ENCODE measurements at places on chromosomes 2 and 18.

DNA sequence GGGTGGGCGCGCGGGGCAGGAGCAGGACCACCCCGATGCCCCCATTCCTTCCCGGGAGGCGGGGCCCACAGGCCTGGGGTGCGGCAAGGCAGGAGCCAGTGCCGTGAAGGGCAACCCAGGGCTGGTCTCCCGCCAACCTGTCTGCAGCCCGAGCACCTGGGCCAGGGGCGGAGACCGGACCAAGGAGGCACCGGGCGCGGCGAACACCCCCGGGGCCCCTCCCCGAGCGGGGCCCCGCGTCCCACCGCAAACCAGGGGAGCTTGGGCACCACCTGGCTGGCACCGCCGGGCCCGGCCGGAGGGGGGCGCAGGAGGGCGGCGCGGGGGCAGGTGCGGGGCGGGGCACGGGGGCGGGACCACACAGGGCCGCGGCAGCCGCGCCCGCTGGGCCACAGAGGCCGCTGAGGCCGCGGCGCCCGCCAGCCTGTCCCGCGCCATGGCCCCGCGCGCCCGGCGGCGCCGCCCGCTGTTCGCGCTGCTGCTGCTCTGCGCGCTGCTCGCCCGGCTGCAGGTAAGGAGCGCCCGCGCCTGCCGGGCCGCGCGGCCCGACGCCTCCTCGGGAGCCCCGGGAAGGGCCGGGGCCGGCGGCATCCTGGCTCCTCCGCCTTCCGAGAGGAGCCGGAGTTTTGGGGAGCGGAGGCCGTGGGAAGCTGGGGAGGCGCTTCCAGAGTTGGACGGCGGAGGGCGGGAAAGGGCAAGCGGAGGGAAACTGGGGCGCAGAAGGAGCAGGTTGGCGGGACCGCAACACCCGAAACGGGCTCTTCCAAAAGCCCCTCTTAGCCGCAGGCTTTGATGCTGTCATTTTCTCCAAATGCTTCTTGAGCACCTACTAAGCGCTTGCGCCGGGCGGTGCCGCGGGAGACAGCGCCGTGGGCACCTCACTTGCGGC is at the start of gene TNFRSF11A:
Gene TNFRSF11A, plus strand, starts transcription at position 394 of the 889 bp plus-strand sequence. Its CDS starts 43 bp downstream, at position 437.
- peak; percentile 34 for DNase-seq

- DNase-seq, result no peak
Measured at GRCh38 chr18:1825296-1825695, 746.0 kb downstream of the METTL4 start.

DNA sequence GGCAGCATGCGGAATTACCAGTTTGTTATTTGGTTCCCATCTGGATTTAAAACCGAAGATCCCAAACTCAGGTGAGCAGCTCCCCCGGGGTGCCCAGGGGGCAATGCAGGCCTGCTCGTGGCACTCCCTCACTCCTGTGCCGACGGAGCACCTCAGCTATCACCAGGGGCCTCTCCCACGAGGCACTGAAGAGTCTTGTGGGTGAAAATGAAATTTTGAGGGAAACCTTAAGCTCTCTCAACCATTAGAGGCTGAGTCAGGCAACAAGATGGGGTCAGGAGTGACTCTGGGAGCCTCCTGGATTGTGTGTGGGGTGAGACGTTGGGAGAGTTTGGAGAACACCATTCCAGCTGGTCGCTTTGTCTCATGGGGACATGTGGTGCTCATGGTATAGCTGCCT is 189.0 kb downstream of the PRKCE start:
- no peak for DNase-seq

GRCh38 chr2:146934921-146935320 is 909.9 kb upstream of the ACVR2A start:
- no peak for DNase-seq

GRCh38 chr2:237354892-237355291 is 59.1 kb downstream of the COL6A3 start:
- no peak for DNase-seq

DNA sequence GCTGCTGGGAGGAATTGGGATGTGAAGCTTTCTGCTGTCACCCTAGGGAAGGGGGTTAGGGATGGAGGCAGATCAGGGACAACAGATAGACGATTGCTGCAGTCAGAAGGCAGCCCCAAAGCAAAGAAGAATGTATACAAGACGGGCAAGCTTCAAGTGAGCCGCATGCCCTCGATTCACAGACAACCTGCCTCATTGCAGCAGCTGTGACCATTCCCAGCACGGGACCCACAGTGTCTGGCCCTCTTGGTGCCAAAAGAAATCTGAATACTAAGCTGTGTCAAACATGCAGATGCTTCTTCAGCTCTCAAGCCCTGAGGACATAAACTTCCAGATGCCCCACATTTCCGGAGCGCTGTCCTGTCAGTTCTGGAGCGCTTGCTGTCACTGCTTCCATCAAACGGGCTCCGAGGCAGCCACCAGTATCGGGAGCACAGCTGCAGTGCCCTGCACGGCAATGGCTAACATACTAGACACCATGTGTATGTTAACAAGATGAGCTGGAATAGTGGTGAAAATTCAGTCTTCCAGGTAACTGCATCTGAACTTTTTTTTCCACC is 33.8 kb downstream of the PRELID3A start:
- no peak for DNase-seq

DNA sequence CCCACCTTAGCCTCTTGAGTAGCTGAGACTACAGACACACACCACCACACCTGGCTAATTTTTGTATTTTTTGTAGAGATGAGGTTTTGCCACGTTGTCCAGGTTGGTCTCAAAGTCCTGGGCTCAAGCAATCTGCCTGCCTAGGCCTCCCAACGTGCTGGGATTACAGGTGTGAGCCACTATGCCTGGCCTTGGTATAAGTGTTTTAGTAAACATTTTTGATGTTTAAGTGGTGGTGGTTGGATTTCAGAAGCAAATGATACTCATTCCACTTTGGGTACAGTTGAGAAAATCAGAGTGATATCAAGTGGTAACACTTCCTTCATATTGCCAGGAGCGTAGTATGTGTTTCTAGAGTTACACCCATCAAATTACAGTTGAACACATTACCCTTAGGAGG is 25.4 kb downstream of the ACADL start:
- DNase-seq, result no peak

- no peak for DNase-seq
Measured at GRCh38 chr2:65397122-65397521, 35.3 kb downstream of the SPRED2 start.

- no peak for DNase-seq
Measured at GRCh38 chr2:223932816-223933800, 12.0 kb downstream of the WDFY1 start.

DNA sequence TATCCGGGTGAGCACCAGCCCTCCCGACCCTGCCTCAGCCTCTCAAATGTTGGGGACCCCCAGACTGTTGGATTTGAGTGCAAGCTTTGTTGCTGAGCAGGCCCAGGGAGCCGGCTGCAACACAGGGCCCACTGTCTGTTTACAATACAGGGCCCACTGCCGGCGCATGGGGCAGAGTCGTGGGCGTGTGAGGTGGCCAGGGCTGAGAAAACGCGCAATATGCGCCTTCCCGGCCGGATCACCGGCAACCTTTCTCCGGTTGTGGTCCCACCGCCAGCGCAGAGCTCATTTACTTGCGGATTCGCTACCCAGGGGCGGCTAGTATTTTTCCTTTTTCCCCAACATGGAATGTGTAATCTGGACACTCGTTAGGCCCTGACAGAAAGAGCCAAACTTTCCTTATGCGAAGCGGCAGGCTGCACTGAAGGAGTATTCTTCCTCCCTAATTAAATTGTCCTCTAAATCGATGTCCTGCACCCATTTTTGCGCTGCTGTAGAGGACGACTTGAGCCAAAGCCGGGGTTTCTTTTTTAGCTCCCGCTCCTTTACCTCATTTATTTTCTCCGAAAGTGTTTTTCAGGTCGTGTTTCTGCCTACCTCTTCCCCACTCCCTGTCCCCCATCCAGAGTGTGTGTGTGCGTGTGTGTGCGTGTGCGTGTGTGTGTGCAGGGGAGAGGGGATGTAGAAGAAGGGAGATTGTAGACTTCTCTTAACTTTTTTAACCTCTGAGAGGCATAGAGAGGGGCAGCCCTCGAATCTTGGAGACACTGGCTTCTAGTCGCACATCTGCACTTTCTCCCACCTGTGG is 2.7 kb downstream of the OTX1 start:
- DNase-seq, result no peak

DNA sequence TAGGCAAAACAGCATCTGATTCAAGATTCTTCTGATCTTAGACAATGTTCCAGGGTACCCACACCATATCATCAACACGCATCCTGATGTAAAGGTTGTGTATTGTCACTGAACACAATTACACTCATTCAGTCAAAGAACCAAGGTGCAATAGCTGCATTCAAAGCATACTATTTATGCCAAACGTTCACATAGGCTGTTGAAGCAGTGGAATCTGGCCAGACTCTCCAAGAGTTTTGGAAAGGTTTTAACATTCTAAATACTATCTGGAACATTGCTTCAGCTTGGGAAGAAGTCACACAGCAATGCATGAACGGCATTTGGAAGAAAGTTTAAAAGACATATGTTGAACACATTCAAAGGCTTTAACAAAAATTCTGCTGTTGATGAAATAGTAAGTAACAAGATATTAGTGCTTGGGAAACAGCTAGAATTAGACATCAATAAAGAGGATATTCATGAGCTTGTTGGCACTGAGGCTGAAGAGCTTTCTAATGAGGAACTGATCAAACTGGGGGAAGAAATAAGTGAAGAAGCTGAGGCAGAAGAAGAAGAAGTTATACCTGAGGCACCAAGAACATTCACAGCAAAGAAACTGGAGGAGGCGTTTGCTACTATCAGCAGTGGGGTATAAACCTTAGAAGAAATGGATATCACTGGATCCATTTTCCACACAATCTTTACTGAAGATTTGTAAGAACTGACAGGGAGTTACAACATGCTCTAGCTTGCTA is 47.6 kb upstream of the MSH6 start:
- no peak for DNase-seq

DNA sequence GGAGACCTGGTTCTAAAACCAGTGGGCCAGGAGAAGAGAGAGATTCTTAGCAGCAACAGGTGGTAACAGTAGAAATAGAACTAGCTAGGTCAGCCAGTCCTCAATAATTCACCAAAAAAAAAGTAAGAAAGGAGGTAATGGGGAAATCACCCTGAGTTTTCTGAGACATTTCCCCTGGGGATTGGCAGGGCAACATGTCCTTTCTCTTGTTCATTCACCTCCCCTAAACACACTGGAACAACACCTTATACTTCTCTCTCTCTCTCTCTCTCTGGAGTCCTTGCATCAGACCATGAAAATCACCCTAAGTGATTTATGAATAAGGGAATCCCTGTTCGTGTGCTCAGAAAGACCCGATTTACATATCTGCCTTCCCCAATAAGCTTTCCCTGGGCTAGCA is 64.8 kb downstream of the COX7A2L start:
- DNase-seq, result no peak

DNA sequence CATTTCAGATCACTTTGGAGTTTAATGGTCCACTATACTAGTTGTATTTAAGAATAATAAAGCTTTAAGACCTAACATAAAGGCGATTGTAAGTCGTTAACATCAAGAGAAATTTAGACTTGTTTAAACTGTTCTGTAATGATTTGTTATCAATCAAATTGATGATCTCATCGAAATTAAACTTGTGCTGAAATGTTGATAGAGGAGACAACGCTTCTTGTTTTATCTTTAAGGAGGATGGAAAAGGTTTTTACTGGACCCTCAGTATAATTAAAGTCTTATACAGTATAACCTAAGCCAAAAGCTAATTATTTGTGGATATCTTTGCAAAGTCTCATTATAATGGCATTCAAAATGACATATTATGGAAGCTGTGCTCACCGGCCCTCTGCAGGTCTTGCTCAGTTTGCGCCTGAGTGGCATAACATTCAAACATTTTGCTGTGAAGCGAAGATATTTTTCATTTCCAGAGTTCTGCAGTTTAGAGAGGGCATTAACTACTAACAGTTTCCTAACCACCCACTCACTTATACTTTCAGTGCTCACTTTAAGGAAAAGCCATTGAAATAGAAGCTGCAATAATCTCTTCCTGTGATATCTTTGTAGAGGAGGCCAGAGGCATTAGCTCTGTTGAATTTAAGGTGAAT is 1.4 kb upstream of the SERTAD2 start:
- no peak for DNase-seq

GRCh38 chr2:9097239-9097638 is 93.8 kb upstream of the MBOAT2 start:
- DNase-seq, result no peak

DNA sequence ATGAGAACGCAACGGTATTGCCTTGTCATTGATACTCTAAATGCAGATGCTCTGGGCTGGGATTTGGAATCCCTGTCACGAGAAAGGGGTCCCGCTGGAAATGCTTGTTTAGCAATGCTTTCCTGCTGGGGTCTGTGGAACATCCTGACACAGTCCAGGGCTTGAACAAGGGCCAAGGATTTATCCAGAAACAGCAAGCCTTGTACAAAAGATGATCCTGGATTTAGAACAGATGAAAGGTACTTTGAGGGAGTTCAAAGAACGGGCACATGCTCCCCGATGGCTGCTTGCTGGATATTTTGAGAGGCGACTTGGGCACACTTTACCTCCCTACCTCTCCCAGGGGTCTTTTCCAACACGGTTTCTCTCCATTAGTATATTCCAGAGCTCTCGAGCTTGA is 108.1 kb upstream of the CELF4 start:
- DNase-seq, result no peak

GRCh38 chr2:1907291-1907690 is 163.0 kb upstream of the PXDN start:
- DNase-seq, result no peak

- no peak for DNase-seq
Measured at GRCh38 chr2:20333738-20334137, 16.9 kb downstream of the PUM2 start.

- no peak for DNase-seq
Measured at GRCh38 chr2:191171286-191171685, 20.5 kb upstream of the STAT4 start.

GRCh38 chr2:33791625-33792024 is 192.5 kb upstream of the FAM98A start:
- DNase-seq, result no peak

GRCh38 chr2:4110273-4110672 is 406.9 kb downstream of the DCDC2C start:
- no peak for DNase-seq

DNA sequence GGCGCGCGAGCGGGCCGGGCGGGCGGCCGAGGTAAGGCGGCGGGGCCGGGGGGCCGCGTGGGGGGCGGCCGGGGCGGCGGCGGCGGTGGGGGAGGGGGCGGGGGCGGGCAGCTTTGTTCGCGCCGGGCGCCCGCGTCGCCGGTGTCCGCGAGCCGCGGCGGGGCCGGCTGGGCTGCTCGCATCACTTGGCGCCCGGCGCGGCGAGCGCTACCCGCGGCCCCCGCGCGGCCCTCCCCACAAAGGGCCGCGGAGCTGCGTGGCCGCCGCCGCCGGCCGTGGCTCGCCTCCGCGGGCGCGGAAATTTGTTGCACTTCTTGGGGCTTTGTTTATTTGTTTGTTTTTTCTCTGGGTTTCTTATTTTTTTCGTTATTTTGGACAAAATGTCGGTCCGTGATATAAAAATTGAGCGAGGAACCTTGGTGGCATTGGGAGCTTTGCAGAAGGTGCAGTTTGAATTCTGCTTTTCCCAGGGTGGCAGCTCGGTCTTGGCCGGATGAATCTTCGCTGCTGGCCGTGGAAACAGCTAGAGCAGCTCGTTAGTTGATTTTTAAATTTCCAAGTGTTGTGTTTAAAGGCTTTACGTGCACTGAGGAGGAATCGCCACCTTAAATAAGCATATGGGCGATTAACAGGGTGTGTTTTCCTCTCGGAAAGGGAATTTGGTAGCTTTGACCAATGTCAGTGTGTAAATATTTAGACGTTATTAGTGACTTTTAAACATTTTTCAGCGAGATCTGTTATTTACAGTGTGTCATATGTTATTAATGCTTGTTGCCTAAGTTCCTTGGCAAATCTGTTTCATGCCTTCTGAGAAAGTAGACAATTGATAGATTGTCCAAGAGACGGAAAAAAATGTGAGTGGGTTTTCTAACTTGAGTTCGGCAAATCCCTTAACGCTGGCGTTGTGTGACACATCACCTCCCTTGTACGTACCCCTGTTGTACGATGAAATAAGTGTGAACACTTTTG is 822 bp downstream of the UBE2E3 start:
- no peak for DNase-seq

All from T-helper 22 cell (primary cell).